ENCODE measurements at places on chromosomes 11 and 22.

DNA sequence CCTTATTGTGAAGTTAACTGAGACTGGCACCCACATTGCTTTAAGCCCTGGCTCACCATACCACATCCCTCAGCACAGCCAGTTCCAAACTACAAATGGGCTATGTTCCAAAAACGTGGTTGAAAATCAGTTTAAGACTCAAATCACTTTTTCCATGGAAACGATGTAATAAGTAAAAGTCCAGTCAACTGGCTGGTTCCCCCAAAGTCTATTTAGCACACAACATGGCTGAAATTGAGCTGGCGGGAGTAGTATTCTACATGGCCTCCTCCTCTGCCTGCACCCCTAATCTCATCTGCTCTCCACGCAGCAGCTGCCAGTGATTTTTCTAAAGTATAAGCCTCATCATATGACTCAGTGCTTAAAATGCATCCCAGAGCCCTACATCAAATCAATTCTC, 40.9 kb upstream of the BIRC3 start:
- DNase-seq = no peak

GRCh38 chr11:37505406-37505805, 907.4 kb upstream of the RAG2 start:
- DNase-seq = no peak

- DNase-seq = no peak
Observed at GRCh38 chr11:35115688-35116030, 23.3 kb upstream of the CD44 start.

- DNase-seq = no peak
Observed at GRCh38 chr11:60672255-60672654, 27.2 kb upstream of the MS4A8 start.

DNA sequence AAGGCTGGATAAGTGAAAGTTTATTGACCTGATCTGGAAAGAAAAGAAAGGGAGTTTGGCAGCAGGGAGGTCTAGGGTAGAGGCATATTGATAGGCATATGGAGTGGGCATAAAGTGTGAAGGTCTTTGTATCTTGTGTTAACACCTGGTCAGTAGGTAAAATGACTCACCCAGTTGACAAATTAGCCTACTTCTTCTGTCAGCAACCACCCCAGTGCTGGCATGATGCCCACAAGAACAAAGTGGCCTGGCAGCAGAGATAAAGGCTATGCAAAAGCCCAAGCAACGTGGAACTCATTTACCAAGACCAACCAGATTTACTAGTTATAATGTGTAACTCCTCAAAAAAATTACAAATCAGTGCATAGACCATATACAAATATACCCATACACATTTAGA, 4.9 kb downstream of the OR10A3 start:
- no peak for DNase-seq

DNA sequence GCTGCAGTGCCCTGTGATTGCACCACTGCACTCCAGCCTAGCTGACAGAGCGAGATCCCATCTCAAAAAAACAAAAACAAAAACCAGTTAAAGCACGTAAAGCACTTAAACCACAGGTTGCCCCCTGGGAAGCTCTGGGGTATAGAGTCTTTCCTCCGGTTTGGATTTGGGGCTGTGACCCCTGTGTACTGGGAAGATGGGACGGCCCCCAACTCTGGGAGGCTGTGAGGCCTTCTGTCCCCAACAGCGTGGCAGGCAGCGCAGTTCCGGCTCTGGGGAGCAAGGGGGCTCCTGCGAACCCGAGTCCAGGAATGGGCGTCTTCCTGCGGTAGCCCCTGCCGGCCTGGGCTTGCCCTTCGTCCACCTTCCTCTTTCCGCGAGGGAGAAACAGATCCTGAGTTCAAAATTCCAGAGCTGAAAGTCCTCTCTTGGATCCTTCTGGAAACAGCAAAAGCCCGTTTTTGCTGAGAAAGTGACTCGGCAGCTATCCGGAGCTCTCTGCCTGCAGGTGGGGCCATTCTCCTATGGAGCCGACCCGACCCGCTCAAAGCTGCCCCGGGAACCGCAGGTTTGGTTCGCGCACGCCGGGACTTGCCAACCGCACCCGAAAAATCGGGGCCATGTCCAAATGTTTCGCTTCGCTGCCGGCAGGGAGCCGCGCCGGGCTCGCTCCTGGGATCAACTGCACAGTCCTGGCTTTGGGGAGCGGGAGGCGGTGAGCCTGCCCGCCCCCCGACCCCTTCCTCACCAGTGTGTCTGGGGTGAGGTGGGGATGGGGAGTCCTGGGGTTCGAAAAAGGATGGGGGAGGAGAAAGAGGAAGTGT, 36.3 kb upstream of the POLA2 start:
- no peak for DNase-seq

- DNase-seq = no peak
Observed at GRCh38 chr11:57641011-57641807, 8.5 kb downstream of the YPEL4 start.

DNA sequence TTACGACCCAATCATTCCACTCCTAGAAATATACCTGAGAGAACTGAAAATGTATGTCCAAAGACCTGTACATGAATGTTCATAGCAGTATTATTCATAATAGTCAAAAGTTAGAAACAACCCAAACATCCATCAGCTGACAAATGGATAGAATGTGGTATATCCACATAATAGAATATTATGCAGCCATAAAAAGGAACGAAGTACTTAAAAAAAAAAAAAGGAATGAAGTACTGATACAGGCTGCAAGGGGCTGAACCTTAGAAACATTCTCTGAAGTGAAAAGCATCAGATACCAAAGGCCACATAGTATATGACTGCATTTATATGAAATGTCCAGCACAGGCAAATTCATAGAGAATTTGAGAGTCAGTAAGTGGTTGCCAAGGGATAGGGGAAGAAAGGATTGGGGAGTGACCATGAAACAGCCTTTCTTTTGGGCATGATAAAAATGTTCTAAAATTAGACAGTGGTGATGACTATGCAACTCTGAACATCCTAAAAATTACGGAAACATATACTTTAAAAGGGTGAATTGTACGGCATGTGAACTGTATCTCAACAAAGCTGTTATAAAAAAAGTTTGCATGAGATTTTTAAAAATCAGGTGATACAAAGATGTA, 1.8 kb downstream of the TPST2 start:
- DNase-seq = no peak

- DNase-seq = no peak
Observed at GRCh38 chr11:11580841-11581411, 40.9 kb downstream of the GALNT18 start.

DNA sequence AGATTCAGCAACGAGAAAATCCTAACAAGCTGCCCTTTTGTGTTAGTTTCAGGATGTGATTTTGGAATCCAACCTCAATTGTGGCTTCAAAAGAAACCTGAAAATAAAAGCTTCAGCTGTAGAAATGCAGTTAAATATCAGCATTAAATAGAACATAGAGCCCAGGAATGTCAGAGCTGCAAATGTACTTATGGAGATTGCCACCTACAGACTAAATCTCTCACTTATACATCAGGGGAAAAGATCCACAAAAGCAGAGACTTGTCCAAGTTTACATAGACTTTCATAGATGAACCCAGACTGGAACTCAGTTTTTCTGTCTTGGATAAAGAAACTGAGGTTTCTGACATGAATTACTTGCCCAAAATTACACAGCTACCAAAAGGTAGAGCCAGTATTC, 446.6 kb downstream of the DLG2 start:
- no peak for DNase-seq

GRCh38 chr22:25137577-25138525, 61.8 kb upstream of the CRYBB3 start:
- no peak for DNase-seq

GRCh38 chr11:64128255-64129006, 37.5 kb downstream of the MACROD1 start:
- no peak for DNase-seq

- no peak for DNase-seq
Observed at GRCh38 chr11:59380263-59381059, 21.8 kb downstream of the OR5AN1 start.

DNA sequence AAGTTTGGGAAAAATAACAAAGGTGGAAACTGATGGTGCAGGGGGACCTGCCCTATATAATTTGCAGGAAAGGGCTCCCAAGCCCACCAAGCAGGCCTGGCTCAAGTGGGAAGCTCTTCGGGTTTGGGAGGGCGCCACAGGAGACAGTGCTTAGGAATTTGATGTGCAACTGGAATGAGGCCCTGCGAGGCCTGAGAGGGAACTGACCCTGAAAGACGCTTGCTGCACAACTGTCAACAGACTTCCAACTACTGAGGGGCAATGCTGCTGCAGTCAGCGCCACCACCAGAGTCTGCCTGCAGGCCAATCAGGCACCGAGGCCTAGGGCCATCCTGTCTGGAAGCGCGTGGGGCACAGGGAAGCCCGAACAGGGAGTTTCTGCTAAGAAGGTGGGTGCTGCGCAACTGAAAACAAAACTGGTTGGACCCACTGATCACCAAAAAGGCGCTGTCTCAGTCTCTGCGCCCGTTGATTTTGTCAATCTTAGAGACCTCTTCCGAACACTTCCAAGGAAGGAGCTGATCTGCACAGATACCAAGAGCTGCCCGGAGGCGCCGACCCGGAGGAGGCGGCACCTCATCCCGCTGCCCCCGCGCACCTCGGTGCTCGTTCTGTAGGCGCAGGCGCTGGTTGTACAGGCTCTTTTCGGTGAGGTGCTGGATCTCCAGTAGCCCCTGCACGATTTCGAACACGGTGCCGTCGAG, 667 bp downstream of the DGCR6L start:
- peak; percentile 48 for DNase-seq

GRCh38 chr11:849951-850774, 7.5 kb downstream of the TSPAN4 start:
- DNase-seq = no peak

DNA sequence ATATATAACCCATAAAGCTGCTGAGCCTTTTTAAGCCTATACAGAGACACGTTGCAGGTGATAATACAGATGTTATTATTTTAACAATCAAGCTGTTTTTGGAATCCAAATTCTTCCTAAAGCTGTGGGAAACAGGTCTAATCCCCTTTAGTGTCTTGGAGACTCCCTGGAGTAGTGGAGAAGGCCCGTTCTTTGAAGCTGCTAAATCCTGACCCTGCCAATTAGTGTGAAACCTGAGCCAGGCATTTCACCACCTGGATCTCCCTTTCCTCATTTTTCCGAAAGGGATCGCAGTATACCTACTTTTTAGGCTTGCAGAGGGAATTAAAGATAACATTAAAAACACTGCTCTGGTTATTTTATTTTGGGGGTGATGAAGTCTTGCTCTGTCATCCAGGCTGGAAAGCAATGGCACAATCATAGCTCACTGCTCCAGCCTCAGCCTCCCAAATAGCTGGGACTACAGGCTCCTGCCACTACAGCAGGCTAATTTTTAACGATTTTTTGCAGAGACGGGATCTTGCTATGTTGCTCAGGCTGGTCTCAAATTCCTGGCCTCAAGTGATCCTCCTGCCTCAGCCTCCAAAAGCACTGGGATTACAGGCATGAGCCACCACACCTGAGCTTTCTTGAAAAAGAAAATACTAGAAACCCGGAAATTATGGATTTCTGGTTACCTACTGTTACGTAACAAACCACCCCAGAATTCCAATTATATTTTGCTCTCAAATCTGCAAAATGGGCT, 1.7 kb upstream of the EIF4ENIF1 start:
- no peak for DNase-seq

DNA sequence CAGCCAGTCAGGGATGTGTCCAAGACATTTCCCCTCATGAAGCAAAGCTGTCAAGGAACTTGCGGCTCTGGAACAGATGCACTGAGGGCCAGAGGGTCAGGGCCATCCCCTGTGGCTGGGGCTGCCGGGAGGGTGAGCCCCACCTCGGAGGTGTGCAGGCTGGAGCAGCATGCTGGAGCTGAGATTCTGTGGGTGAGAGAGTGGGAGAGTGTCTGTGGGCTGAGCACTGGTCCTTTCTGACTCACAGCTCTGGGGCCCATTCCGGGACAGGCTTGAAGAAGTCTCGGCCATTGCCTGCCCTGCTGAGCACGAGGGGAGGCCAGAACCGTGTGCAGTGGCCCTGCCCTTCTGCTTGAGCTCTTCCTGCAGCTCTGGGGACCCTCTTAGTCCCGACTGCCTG, 2.1 kb downstream of the OMP start:
- DNase-seq = no peak

DNA sequence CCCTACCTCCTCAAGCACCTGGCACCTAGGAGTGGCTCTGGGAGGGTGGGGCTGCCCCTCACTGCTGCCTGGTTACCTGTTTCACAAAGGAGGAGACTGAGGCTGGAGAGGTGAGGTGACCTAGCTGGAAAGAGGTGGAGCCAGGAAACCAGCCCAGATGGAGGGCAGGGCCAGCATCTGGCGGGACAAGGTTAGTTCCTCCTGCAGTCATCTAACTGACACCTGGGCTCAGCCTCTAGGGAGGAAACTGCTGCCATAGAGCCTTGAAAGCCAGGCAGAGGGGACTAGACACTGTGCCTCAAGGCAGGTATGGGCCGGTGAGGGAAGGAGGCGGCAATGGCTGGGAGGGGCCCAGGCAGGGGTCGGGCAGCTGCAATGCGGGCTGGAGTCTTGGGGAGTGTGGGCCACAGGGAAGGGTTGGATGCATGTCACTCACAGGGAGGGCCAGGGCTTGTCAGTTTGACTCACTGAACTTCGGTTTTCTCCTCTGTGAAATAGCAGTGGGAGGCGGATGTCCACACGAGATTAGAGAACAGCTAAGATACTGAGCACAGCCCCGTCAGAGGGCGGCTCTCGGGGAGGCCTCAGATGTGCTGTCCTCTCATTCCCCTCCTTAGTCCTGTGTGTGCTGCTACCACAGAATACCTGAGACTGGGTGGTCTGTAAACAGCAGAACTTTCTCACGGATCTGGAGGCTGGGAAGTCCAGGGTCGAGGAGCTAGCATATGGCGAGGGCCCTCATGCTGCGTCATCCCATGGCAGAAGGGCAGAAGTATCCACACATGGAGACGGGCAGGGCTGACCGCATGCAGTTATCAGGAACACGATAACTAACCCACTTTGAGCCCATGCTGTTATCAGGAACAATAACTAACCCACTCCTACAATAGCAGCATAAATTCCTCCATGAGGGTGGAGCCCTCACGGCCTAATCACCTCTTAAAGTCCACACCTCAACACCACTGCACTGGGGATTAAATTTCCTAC, 16.1 kb downstream of the MGAT3 start:
- no peak for DNase-seq

- no peak for DNase-seq
Observed at GRCh38 chr11:92801685-92802084, 167.8 kb upstream of the MTNR1B start.

- DNase-seq = no peak
Observed at GRCh38 chr22:48316257-48317250, 1511.1 kb downstream of the BRD1 start.
